ENCODE measurements at places on chromosomes 12 and 14.

- no peaks in the 10 kb centered on the region for H3K36me3 ChIP-seq
- H3K27me3 ChIP-seq, result peaks cover 73% of the 10 kb centered on the region
- no peak overlapping the region for H3K27ac ChIP-seq
- peaks cover 9% of the 10 kb centered on the region for H3K4me1 ChIP-seq
- DNase-seq, result no peak
These were observed 1.5 kb downstream of the HOXC6 start for GRCh38 chr12:54029529-54030441.

DNA sequence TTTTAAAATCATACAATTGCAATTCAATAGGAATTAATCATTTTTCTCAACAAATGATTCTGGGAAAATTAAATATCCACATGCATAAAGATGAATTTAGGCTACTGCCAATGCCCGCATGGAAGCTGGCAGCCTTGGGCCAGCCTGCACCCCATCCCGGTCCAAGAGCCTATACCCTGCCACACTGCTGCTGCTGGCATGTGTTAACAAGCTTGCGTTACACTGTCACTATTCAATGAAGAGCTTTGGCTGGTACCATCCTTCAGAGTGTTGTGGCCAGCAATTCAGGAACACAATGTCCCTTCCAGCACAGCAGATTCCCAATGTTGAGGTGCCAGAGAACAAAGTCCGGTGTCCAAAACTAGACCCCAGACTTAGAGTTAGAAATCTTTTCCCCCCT, 13.6 kb upstream of the TAS2R14 start:
- H3K36me3 ChIP-seq, result no peaks in the 10 kb centered on the region
- H3K27me3 ChIP-seq, result no peaks in the 10 kb centered on the region
- no peak for DNase-seq
- no peak overlapping the region for H3K27ac ChIP-seq
- no peak overlapping the region for H3K4me3 ChIP-seq

DNA sequence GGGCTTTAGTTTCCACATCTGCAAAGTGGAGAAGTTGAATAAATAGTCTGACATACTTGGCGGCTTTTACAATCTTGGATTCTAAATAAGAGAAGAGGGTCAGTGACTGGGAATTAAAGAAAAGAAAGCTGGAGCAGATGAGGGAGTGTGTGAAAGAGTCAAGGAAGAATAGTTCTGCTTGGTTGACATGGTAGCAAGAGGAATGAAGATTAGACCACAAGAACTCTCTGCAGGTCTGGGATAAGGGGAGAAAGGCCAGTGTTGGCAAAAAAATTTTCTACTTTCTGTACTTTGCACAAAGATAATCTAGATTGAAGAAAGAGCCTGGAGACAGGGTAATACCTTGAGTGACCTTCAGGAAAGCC, 5.9 kb downstream of the ITGB7 start:
- no peak overlapping the region for H3K27ac ChIP-seq
- no peaks in the 10 kb centered on the region for H3K27me3 ChIP-seq
- H3K4me3 ChIP-seq, result no peak overlapping the region
- H3K36me3 ChIP-seq, result no peaks in the 10 kb centered on the region

DNA sequence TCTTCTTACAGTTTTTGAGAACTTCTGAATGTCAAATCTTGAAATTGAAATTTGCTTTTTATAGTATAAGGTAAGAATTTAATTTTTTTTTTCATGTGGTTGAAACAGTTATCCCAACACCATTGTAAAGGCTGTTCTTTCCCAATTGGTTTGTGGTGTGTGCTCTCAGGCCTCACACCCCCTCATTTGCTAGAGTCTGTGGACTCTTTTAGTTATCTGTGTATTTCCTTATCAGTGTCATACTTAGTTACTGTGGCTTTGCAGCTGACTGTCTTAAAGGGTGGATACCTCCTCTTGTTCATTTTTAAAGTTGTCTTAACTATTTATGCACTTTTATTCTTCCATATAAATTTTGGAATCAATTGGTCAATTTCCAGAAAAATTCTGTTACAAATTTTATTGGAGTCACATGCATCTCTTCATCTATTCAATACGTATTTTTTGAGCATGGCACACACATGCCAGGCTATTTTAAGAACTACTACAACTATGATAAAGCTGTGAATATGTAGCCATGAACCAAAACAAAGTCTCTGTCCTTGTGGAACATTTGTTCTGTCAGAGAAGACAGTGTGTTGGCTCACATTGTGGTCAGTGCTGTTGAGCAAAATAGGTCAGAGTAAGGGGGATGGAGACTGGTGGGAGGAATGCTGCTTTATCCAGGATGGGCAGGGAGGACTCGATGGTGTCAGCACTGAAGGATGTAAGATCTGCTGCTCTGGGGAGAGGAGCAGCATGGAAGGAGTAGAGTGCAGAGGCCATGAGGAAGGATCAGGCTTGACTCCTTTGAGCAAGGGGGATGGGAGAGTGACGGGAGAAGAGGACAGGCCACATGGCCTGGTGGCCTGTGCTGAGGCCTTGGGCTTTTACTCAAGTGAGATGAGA, 24.1 kb downstream of the FGF23 start:
- no peaks in the 10 kb centered on the region for H3K4me1 ChIP-seq
- H3K27me3 ChIP-seq, result no peaks in the 10 kb centered on the region
- H3K4me3 ChIP-seq, result no peak overlapping the region
- no peak overlapping the region for H3K27ac ChIP-seq

GRCh38 chr14:89264196-89264800, 152.7 kb downstream of the FOXN3 start:
- H3K27ac ChIP-seq, result no peak overlapping the region
- H3K36me3 ChIP-seq, result no peaks in the 10 kb centered on the region
- no peak overlapping the region for H3K4me3 ChIP-seq
- H3K4me1 ChIP-seq, result no peaks in the 10 kb centered on the region

GRCh38 chr14:22388669-22389595, 200.1 kb downstream of the DAD1 start:
- no peaks in the 10 kb centered on the region for H3K4me1 ChIP-seq
- no peak for DNase-seq
- no peaks in the 10 kb centered on the region for H3K27me3 ChIP-seq
- H3K27ac ChIP-seq, result no peak overlapping the region
- H3K4me3 ChIP-seq, result no peak overlapping the region

GRCh38 chr12:93164103-93164880, 213.4 kb upstream of the NUDT4 start:
- peaks cover 5% of the 10 kb centered on the region for H3K4me1 ChIP-seq
- H3K4me3 ChIP-seq, result no peak overlapping the region
- H3K36me3 ChIP-seq, result no peaks in the 10 kb centered on the region
- peak overlapping the region; percentile 15 for H3K27ac ChIP-seq

DNA sequence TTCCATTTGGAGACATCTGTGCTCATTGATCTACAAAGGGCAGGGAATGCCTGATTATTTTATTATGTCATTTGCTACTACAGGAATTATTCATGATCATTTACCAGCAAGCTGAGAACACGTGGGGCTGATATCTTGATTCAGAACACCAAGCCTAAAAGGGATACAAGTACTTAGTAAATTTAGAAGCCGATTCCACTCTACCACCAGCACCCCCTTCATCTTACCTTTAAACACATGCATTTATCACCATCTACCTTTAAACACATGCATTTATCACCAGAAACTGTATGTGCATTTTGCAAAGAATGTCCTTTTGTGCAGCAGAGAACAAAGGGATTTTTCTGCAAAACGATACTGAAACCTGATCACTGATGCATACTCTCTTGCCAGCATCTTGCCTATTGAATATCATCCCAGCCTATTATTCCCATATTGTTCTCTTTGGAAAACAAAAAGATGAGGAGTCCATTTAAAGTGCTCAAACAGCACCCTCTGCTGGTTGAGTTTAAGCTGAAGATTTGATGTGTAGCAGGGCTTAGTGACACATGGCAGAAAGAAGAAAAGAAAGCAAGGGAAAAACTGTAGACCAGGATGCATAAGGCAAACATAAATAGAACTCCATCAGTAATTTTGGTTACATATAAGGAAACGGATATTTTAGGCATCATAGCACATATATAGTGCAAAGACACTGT, 132.6 kb upstream of the PLEKHG7 start:
- H3K4me3 ChIP-seq, result no peak overlapping the region
- H3K27ac ChIP-seq, result no peak overlapping the region
- H3K27me3 ChIP-seq, result no peaks in the 10 kb centered on the region
- peak; percentile 79 for DNase-seq
- H3K4me1 ChIP-seq, result no peaks in the 10 kb centered on the region

GRCh38 chr12:96210376-96211055, 16.3 kb downstream of the ELK3 start:
- no peak overlapping the region for H3K4me3 ChIP-seq
- no peaks in the 10 kb centered on the region for H3K36me3 ChIP-seq
- DNase-seq, result no peak
- no peaks in the 10 kb centered on the region for H3K27me3 ChIP-seq
- no peaks in the 10 kb centered on the region for H3K4me1 ChIP-seq

GRCh38 chr14:68300608-68301007, 481.0 kb downstream of the RAD51B start:
- no peaks in the 10 kb centered on the region for H3K4me1 ChIP-seq
- no peak for DNase-seq
- H3K27me3 ChIP-seq, result no peaks in the 10 kb centered on the region
- H3K4me3 ChIP-seq, result no peak overlapping the region

- H3K4me1 ChIP-seq, result peaks cover 18% of the 10 kb centered on the region
- no peaks in the 10 kb centered on the region for H3K27me3 ChIP-seq
- peak overlapping the region; percentile 77 for H3K27ac ChIP-seq
- DNase-seq, result peak; percentile 56
- no peaks in the 10 kb centered on the region for H3K36me3 ChIP-seq
- H3K4me3 ChIP-seq, result no peak overlapping the region
These were observed 68.7 kb downstream of the ARF6 start for GRCh38 chr14:49961270-49962222.

GRCh38 chr12:89817501-89818226, 109.0 kb upstream of the ATP2B1 start:
- no peaks in the 10 kb centered on the region for H3K36me3 ChIP-seq
- no peak overlapping the region for H3K4me3 ChIP-seq
- DNase-seq, result no peak
- no peaks in the 10 kb centered on the region for H3K4me1 ChIP-seq
- no peak overlapping the region for H3K27ac ChIP-seq

GRCh38 chr14:77296906-77297305, 23.8 kb downstream of the POMT2 start:
- H3K27ac ChIP-seq, result no peak overlapping the region
- no peak overlapping the region for H3K4me3 ChIP-seq
- no peak for DNase-seq

DNA sequence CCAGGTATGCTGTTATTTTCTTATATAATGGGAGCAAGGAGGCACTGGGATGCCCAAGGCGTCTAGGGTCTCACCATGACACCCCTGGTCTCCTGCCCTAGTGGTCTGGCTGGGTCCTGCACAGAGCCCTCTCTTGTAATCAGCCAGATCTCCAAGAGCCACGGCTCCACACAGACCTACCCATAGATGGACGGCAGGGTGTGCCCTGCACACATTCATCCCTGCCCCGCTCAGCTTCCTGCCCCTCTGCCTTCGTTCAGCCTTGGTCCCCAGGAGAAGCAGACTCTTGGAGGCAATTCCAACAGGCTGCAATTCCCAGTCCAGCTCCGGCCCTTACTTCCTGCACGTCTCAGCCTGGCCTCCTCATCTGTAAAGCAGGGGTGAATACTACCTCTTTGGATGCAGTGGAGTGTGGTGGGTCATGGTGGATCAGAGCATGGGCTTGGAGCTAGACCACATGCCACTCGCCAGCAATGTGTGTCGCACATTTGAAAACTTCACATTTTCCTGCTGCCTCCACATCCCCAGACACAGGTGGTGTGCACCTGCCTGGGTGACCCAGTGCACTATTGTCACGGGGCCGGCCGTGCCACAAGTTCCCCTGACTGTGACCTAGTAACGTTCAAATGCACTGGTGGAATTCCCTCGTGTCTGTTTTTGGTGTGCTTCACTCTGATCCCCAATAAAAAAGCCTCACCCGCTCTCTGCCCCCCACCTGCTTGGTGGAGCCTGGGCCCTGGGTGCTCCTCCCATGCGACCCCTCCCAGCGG, 171.1 kb upstream of the PRMT8 start:
- no peaks in the 10 kb centered on the region for H3K36me3 ChIP-seq
- no peak overlapping the region for H3K27ac ChIP-seq
- DNase-seq, result no peak

DNA sequence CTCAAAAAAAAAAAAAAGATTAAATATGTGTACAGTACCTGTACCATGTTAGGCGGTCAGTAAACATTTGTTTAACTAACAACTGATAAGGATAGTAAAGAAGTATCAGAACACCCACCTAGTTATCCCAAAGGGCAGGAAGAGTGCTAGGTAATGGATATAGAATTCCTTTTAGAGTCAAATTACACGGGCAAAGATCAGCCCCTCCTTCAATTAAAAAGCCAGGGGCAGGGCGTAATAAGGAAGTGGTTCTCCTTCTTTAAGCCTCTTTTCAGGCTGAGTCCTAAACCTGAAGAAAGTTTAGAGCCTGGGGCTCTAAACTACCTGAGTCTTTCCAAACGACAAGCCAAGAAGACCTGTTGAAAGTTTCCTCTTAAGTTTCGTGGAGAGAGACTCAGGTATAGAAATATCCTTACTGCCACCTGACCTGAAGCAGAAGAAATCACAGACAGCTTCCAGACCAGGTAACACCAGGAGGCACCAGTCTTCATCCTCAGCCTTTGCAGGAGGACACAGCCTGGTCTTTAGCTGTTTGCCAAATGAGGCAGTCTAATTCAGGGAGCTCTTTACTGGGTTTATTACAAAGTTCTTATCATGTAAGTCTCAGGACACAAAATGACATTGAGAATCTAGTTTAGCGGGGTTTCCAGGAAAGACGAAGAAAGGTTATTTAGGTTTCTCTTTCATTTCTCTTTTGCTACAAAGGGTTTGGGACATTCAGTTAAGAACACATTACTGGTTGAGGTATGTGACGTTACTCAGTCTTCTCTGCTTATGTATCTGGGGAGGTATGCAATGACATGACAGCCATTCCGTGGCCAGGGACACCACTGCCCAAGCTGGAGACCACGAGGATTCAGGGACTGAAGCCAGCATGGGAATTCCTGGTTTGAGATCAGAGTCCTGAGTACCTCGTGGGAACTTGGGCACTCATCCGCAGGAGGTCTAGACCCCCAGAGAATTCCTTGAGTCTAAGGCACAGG, at the start of gene BCL2L14:
TSS of gene BCL2L14 (plus strand) at position 266 of the 983 bp plus-strand sequence. CDS start 8,367 bp downstream, outside the sequence.
- no peak within 1 kb of the TSS for H3K4me3 ChIP-seq
- peaks cover 3% of the 10 kb centered on the region for H3K4me1 ChIP-seq
- no peaks in the 10 kb centered on the region for H3K27me3 ChIP-seq
- H3K36me3 ChIP-seq, result no peaks in the 10 kb centered on the region

GRCh38 chr14:52051251-52051650, 17.6 kb downstream of the NID2 start:
- H3K4me3 ChIP-seq, result no peak overlapping the region
- peak overlapping the region; percentile 21 for H3K27ac ChIP-seq
- DNase-seq, result no peak
- no peaks in the 10 kb centered on the region for H3K4me1 ChIP-seq

- H3K27ac ChIP-seq, result no peak overlapping the region
- no peak for DNase-seq
- no peak overlapping the region for H3K4me3 ChIP-seq
- no peaks in the 10 kb centered on the region for H3K4me1 ChIP-seq
- no peaks in the 10 kb centered on the region for H3K27me3 ChIP-seq
These were observed 567.5 kb downstream of the TRHDE start for GRCh38 chr12:72839696-72840095.

All from prostate gland (tissue), 2 donors.